Brain pericyte (primary cell): ENCODE measurements at places on chromosomes 12 and 14.
A peak's percentile ranks its signal among the peaks of the same experiment; 100 is the strongest.

DNA sequence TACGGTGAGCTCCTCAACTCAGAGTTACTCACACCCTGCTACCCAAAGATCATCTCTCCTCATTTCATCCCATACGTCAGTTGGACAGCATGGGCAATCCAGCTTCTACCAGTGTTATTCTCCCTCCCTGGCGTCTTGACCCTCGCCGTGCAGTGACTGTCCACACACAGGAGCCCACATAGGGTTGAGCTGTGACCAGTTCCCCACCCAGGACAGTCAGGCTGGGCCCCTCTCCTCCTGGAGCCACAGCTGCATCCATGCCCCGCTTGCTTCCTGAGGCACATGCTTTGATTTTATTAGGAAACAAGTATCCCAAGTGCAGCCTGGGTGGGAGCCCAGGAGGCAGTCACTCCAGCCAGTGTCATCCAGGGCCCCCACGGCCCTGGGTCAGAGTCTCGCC lies 140.3 kb upstream of the SFSWAP start:
- DNase-seq = no peak

DNA sequence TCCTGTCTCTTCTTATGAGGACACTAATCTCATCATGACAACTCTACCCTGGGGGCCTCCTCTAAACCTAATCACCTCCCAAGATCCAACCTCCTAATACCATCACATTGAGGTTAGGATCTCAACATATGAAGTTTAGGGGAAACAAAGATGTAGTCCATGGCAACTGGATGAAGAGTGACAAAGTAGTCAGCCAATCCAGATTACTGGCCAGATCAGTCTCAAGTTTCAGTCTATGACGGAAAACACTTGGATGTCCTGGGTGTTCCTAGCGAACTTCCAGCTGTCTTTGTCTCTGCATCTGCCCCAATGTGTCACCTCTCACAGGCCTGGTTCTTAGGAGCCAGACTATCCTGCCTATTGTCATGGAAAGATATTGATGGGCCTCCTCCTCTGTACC lies 630.8 kb downstream of the AACS start:
- no peak for DNase-seq

GRCh38 chr14:106738075-106738474 lies 1211.7 kb downstream of the TMEM121 start:
- no peak for DNase-seq

DNA sequence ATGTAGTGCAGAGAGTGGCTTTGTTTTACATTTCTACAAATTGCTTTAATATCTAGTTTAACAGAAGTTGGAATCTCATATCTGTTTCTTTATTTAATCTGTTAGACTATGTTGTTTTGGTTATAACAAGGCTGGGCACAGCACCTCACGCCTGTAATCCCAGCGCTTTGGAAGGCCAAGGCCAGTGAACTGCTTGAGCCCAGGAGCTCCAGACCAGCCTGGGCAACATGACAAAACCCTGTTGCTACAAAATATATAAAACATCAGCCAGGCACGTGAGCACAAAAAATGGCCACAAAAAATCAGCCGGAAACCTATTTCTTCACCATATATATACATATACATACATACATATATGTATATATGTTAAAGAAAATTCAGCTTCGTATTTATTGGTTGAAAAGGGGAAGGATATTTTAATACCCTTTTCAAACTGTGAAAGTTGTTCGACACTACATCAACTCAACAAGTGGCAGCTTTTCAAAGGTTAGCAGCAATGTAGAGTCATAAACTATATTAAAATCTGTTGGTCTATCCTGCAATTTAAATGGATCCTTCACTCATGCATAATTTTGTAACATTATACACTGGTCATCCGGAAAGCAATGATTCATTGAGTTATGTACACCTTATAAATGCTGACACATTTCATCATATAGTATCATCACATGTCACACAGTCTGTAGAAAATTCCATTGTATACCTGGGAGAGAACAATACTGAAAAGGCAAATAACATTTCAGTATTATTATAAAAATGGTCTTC lies 7.1 kb downstream of the NR2C1 start:
- no peak for DNase-seq

GRCh38 chr14:21723431-21724045 lies 49.9 kb upstream of the OR4E1 start:
- no peak for DNase-seq

DNA sequence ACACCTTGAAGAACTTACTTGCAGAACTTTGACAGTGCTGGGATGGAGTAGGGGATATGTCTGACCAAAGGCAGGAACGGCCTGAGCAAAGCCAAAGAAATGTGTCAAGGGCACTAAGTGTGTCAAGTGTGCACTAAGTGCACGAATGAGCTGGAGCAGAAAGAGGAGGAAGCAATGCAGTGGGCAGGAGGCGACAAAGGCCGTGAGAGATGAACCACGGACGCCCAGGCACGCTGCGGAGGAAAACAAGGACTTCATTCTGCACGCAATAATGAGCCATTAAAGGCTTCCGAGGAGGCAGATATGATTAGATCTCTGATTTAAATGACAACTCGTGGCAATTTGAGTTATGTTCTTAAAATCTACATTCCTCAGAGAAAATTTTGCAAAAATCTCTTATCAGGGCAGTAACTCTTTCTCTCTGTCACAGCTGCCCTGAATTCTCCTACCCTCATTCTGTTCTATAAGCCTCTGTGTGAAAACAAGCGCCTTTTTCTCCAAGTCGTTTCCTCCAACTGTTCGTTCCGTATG lies 25.3 kb downstream of the GRIN2B start:
- no peak for DNase-seq

- DNase-seq = no peak
These were observed 413.1 kb downstream of the ZFP36L1 start for GRCh38 chr14:68379510-68380328.

GRCh38 chr12:59076622-59077021 lies 156.3 kb upstream of the LRIG3 start:
- no peak for DNase-seq

DNA sequence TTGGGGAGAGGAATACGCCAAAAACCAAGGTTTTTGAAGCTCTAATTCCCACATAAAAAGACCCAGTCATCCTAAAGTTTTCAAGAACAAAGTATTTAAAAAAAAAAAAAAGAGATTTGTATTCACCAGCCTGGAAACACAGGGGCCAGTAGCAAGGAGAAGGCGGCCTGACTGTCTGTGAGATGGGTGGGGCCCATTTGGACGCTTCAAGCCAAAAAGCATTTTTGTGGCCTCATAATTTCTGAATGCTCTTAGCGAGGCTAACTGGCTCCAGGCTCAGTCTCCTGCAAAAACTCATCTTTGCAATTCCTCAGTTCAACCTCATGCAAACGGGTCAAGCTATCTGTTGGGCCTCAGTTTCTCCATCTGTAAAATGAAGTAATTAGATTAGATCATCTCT lies 514.1 kb downstream of the MED13L start:
- DNase-seq = no peak

DNA sequence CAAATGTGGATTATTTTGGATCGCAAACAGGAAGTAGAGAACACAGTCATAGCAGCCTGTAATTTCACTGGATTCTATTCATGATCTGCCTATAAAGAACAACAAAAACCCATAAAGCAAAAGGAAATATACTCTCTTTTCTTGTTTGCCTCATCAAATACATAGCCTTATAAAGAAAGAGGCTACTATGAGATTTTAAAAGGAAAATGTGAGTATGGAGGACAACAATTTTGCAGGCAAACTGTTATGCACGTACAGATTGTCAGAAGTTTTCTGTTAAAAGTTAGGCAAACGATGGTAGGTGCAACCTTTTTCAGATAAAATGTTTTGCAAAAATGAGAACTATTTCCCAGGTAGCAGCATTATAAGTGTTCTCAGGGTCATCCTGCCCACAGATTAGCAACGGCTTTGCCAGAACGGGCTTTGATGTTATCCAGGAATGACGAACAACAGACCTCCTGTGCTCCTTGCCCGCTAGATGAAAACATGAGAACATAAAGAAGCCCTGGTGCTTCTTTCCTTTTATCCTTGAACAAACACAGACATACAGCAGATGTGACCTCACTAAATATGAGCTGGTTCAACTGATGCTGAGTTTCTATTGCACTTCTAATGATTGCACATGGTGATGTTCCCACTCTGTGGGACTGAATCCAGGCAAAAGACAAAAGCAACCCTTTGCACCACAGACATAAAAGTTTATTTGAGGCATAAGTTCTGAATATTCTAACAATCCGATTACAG lies 88.1 kb downstream of the ITPR2 start:
- peak; percentile 61 for DNase-seq

- no peak for DNase-seq
These were observed 102.9 kb downstream of the DPF3 start for GRCh38 chr14:72790887-72791566.

DNA sequence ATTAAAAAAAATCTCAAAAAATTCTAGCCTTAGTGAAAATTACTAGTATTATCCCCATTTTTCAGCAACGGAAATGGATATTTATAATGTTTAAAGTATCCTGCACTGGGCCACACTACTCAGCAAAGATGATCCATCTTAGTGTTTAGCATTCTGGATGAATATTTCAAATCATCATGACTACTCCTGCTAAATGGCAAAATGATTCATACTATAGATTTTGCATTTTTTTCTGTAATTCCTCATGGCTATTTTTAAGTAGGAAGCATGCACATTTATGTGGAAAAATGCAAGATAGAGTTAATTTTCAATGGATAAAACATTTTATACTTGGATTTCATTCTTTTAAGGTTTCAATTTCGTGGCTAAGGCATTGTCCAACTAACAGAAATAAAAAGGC lies 59.6 kb downstream of the LRFN5 start:
- DNase-seq = no peak

DNA sequence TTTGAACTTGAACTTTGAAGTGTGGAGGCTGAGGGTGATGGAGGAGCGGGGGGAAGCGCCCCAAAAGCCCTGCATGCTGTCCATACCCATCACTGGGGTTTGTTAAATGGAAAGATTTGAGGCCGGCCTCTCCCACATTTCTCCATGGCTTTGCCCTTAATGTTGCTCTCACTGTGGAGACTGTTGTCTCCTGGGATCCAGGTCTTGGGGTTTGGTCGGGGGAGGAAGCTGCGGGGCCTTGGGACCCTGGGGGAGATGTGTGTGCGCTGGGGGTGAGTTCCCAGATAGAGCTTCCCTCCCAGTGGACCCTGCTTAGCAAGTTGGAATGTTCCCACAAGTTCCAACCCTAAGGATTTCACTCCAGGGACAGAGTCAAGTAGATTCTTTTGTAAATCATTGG lies 28.0 kb upstream of the LRTM2 start:
- no peak for DNase-seq

GRCh38 chr14:88323523-88324199 lies 592 bp upstream of the KCNK10 start:
- DNase-seq = no peak

- DNase-seq = no peak
These were observed 329.8 kb upstream of the FOXG1 start for GRCh38 chr14:28436821-28437220.

GRCh38 chr12:55687746-55688145 lies 20.0 kb downstream of the ITGA7 start:
- DNase-seq = no peak

- DNase-seq = peak; percentile 94
These were observed 91.9 kb downstream of the TMEM30B start for GRCh38 chr14:61188978-61189808.

GRCh38 chr14:47763188-47763854 lies 87.9 kb upstream of the MDGA2 start:
- DNase-seq = no peak

DNA sequence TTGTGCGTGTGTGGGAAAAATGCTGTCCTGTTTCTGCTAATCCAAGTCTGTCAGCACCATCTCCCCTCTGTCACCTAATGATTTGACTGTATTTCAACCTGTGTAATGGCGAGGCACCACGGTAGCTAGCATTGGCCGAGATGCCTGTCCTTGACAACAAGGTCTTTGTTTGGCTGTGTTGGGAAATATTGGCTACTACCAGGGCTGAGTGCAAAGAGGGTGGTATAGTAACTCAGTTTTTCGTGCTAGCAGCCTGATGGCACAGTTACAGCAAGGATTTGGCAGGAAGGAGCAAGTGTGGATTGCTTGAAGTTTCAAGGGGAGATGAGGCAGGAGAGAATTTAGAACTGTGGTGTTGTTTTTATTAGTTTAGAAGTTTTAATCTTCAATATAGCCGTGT lies 440.3 kb upstream of the RGS6 start:
- no peak for DNase-seq
